ENCODE measurements at places on chromosomes 2 and 18.

DNA sequence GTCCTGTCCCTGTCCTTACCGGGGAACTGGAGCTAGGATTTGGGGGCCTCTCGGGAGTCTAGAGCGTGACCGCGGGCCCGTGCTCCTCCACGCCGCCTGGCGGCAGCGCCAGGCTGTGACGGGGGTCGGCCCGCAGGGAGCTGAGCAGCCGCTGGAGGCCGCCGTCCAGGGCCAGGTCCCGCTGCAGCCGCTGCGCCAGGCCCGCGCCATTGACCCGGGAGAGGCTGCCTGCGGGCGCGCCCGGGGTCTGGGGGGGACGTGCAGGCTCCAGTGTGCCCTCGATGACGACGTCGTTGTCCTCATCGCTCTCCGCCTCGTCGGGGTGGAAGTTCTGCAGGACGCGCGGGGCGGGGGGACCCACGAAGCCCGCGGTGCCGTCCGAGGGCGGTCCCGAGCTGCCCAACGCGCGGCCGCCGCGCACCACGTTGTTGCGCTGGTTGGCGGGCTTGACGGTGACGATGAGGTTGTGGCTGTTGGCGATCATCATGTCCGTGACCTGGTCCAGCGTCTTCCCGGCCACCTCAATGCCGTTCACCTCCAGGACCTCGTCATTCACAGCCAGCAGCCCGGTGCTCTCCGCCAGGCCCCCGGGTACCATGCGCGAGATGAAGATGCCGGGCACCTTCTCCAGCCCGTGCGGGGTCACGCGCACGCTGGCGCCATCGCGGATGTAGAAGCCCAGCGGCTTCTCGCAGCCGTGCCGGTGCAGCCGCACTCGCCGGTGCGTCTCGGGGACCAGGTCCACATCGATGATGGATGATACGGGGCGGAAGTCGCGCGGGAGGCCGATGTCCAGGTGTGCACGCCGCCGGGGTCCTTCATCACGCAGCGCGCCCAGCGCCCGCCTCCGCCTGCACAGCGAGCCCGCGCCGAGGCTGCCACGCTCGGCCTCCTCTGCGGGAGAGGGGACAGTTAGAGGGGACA is 50.9 kb downstream of the ADNP2 start:
- no peak for DNase-seq

DNA sequence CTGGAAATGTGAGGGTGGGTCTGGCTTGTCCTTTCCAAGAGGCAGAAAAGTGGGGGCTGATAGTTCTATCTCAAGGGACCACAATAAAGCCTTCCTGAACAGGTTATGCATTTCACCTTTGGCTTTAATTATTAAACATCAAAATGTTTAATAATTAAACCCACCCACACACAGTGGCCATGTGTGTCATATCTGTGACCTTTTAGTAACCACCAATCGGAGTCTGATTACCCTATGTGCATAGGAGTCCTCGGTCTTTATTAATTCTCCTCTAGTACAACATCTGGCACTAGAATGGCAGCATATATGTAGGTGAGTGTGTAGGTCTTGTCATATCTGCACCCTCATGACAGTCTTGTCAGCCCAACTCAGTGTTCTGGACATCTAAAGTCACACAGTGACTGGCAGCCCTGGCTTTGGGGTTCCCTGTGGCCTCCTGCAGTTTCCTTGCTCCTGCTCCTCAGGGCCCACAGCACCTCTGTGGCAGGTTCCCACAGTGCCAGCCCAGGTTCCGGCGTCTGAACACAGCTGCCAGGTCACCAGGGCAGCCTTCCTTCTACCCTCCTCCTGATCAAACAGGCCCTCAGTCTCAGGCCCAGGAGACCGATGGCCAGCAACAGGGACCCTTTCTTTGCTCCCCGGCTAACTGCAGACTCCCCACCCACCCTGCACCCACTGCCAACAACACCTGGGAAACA is 100.9 kb downstream of the MTCL1 start:
- DNase-seq: no peak

- DNase-seq: no peak
Observed at GRCh38 chr2:85986121-85986520, 97.3 kb upstream of the ST3GAL5 start.

- peak; percentile 16 for DNase-seq
Observed at GRCh38 chr2:230903231-230904150, 21.6 kb downstream of the GPR55 start.

GRCh38 chr2:136376211-136376610 is 258.3 kb upstream of the CXCR4 start:
- no peak for DNase-seq

- no peak for DNase-seq
Observed at GRCh38 chr2:187509667-187510417, 44.4 kb downstream of the TFPI start.

- DNase-seq: no peak
Observed at GRCh38 chr18:48080546-48080945, 150.1 kb upstream of the SMAD2 start.

DNA sequence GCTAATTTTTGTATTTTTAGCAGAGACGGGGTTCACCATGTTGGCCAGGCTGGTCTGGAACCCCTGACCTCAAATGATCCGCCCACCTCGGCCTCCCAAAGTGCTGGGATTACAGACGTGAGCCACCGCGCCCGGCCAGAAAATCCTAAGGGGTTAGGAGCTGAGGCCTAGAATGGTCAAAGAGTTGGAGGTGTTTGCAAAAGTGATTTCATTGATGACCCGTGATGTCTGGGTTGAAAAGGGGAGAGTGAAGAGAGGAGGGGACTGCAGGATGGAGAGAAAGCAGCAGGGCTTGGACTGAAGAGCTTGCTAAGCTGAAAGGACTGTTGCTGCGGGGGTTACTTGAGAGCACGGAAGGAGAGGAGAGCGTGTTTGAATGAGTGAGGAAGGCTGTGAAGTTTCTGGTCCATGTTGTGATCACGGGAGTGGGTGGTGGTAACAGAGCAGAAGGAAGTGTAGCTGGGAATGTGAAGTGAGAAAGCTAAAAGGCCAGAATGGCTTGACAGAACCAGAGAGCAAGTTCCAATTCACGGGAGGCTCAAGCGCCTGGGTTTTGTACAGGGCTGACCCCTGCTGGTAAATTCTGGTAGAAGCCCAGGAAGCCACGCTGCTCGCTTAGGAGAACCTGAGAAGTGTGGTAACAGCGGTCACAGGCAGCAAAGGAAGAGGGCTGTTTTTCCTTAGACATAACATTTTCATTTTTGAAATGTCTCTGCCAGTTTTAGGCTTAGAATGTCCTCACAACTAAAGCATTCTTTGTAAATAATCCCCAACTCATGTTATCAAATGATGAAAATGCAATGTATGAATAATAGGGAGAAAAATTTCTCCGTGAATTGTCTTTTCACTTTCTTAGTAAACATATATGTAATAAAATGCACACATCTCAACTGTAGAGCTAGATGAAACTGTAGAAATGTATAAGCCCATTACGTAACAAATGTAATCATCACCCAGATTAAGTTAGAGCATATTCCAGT is 40.5 kb upstream of the ACTR2 start:
- peak; percentile 36 for DNase-seq

- DNase-seq: no peak
Observed at GRCh38 chr18:3867864-3868311, 417.9 kb downstream of the TGIF1 start.

DNA sequence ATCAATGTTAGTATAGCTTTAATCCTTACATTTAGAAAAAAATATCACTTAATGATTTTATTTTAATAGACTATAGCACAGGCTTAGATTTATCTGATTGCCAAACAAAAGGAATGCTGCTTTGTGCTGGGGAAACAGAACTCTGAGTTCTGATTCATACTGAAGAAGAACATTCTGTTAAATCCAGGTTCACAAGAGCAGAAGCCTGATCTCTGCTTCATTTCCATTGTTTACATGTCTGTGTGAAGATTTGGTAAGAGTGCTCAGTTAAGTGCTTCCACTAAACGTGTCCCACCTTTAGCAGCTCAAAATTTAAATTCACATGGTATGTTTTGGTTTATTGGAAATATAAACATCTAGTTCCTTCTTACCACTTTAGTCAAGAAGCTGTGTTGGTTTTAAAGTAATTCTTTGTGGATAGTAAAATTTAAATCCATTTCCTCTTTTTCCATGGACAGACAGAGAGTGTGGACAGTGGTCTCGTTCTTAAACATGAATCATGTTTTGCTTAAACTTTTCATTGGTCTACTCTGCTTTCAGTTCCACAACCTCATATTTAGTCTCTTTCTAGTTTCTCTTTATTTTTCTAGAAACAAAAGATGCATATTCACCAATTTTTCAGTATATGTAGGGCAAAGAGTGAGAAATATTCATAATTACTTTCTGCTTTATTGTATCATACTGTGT is 59.1 kb downstream of the NYAP2 start:
- no peak for DNase-seq
